ENCODE measurements at places on chromosomes 11 and 22.

DNA sequence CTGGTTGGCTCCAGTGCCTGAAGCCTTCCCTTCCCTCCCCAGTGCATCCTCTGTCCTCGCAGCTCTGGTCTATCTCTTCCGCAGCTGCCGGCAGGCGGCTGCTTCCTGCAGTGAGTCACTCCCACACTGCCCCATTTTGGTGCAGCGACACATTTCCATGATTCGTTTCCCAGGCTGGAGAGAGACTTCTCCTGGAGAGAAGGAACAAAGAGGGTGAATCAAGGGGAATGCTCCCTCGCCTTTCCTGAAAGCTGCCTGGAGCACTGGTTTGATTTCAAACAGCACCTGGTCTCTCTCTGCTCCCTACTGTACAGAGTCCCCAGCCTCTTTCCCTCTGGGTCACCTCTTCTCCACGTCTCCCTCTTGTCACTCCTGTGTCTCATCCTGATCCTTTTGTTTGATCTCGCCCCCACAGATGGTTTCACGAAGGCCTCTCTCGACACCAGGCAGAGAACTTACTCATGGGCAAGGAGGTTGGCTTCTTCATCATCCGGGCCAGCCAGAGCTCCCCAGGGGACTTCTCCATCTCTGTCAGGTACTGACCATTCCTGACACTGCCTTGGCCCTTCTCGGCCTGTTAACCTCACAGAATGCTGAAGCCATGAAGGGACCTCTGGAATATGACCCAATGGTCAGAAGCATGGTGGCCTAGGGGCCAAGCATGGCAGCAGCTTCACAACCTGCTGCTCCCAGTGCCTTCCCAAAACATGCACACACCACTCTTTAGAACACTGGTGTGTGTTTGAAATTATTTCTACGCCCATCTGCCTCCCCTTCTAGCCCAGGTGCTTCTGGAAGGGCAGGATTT is at the start of gene TMA7B:
TSS of gene TMA7B (plus strand) at position 758 of the 808 bp plus-strand sequence. CDS start 3,978 bp downstream, outside the sequence.
- DNase-seq, result peak; percentile 32

GRCh38 chr11:131522851-131523250 is 152.4 kb downstream of the NTM start:
- no peak for DNase-seq

DNA sequence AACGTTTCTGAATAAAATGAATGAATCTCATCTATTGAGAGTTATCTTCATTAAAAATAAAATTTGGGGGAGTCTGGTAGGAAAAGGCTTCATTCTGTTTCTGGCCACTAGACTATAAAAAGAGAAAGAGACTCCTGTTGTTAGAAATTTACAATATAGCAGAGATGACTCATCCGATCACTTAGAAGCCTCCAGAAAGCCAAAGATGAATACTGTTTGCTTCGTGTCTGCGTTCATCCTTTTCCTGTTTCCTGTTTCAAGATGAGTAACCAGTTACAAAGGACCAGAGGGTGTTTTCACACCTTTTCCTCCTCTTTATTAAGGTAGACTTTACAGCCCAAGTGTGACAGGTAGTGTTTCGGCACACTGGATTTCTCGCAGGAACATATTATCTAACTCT is 1120.7 kb downstream of the LRRC4C start:
- no peak for DNase-seq

DNA sequence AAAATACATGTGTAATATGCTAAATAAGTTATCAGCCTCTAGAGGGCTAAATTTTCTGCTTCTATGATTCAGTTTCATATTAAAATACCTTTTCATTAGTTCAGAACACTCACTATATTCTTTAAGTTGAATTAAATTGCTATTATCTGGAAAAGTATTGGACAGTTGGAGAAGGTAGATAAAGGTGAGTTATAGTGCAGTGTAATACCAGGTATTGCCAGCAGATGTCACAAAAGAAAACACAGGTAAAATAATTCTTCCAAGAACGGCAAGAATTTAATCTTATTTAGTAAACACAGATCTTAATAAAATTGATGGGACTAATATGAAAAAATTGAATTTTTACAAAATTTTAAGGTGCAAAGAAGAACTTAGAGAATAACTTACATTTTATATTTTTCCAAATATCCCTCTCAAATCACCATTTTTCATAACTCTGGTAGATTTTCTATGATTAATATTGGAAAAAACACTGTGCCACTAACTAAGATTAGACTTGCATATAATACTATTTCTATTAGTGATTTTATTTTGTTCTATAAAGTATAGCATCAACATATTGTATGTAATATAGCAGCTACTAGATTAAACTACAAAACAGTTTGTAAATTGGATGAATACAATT is 1.7 kb upstream of the LRRC4C start:
- DNase-seq, result no peak

DNA sequence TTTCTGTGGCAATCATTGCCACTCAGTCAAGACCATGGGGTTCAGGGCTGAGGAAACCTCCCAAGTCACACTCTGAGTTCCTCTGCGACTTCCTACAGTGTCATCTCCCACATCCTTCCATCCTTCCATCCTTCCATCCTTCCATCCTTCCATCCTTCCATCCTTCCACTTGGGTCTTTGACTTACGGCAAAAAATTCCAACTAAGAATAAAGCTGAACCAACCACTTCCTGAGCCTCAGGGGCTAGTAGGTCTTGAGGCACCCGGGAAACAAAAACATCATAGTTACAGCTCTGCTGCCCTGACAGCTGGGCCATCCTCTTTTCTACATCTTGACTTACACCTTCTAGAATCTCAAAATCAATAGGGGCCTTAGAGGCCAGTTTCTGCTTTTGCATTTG is 32.1 kb downstream of the EHF start:
- no peak for DNase-seq

- DNase-seq, result no peak
Observed at GRCh38 chr11:131671320-131671719, 300.9 kb downstream of the NTM start.

DNA sequence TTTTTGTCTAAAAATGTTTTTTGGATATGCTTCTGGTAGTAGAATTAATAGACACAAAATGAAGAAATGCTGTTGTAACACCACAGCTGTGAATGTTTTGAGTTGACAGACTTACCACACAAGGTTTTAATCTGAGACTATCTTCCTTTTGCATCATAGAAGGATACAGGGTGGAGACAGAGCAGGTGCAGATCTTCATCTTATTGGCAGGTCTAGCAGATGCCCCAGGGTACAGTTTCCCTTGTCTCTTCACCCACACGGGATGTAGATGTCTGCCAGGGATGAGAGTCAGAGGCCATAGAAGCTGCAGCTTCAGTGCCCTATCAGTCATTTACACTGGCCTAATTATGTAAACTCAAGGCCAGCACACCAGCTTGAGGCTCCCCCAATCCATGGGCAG is 985 bp downstream of the OOSP3 start:
- DNase-seq, result no peak

- no peak for DNase-seq
Observed at GRCh38 chr11:44926036-44926435, 24.6 kb downstream of the TP53I11 start.

GRCh38 chr11:125743681-125744080 is 2.4 kb upstream of the PATE1 start:
- no peak for DNase-seq

GRCh38 chr11:16338393-16338792 is 18.0 kb downstream of the SOX6 start:
- no peak for DNase-seq

- DNase-seq, result no peak
Observed at GRCh38 chr22:32957200-32957803, 100.9 kb downstream of the SYN3 start.

DNA sequence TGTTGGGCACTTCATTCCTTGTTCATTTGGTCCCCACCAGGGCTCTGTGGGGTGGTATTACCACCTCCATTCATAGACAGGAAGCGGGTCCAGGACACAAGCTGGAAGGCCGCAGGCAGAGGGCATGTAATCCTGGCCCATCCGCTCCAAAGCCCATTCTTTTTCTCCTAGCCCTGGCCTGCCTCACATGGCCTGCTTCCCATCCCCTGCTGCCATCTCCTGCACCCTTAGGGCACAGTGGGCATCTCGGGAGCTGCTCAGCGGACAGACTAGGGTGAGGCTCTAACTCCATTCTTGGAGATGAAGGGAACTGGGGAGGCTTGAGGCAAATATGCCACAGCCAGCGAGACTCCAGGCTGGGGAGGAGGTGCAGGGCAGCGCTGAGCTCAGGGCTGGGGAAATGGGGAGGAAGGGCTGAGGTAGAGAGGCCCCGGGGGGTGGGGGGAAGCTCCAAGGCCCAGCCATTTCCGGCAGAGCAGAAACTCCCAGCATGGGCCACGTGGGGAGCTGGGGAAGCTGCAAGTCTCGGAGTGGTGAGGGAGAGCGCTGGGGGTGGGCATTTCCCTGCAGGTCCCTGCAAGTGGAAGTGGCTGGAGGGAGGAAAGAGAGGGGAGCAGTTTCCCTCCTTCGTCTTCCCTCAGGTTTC is 14.3 kb upstream of the BCL9L start:
- DNase-seq, result peak; percentile 21

GRCh38 chr22:43828725-43828997 is 16.6 kb upstream of the EFCAB6 start:
- no peak for DNase-seq

DNA sequence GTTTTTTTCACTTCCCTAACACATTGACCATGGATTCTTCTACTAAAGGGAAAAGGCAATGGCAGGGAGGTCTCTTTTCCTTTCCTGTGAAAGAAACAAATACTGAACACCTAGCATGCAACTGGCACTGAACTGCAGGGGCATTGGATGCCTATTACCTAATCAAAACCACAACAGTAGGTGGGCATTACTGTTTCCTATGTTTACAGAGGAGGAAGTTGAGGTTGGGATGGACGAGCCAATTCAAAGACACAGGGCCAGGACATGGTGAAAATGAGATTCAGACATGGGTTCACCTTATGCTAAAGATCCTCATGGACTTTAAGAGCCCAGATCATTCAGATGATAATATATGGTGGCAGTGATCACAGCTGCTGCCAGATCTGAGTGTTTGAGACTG is 407.0 kb downstream of the MIAT start:
- no peak for DNase-seq

DNA sequence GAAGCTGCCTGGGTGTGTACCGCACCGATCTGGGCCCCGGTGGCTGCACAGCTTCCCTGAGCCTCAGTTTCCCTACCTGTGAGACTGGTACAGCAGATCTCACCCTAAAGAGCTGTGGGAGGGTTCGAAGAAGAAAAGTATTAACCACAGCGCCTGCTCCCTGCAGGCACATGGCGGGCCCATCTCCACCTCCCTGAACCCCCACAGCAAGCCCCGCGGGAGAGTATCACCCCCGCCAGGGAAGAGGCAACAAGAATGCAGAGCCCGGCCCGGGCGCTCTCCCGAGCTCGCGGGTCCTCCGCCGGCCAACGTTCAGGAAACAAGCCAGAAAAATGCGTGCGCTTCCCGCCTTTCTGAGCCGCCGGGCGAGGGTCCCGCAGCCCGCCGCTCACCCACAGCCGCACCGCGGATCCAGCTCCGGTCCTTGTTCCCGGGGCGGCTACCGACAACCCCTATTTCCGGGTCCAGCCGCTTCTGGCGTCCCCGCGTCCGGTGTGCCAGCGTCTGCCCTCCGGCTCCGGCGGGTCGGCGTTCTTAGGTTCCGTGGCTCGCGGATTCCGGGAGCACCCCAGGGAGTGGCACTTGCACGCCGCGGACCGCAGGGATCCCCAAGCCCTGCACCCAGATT is at the start of gene TOP3B:
TSS of gene TOP3B (minus strand) at position 450 of the 628 bp plus-strand sequence. CDS start 7,078 bp downstream, outside the sequence.
- peak; percentile 80 for DNase-seq

GRCh38 chr11:17230867-17231851 is 23.4 kb upstream of the PIK3C2A start:
- peak; percentile 32 for DNase-seq

DNA sequence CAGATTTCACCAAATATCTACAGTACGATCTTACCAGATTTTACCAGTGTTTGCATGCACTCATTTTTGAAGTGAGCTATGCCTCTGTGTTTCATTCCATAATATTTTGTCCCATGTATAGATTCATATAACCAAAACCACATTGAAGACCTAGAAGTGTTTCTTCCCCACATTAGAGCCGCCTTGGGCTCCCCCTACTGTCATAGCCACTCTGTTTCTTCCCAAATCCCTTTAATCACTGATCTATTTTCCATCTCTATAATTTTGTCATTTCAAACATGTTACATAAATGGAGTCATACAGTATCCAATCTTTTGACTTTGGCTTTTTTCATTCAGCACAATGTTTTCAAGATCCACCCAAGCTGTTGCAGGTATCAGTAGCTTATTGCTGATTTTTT is 12.7 kb downstream of the MRGPRX3 start:
- no peak for DNase-seq

DNA sequence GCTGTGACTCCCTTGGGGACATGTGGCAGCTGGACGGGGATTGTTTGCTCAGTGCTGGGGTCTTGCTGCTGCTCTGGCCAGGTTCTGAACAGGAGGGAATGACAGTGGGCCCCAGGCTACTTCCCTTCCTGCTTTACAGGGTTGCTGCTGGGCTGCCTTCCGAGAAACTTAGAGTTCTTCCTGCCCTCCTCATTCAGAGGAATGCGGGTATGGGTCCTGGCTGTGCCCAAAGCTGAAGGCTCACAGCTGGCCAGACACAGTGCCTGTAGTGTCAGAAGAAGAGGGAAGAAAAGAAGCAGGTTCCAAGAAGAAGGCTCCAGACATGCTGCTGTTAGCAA is 108.3 kb upstream of the PARVA start:
- DNase-seq, result no peak

GRCh38 chr22:45692549-45692948 is 20.9 kb downstream of the ATXN10 start:
- no peak for DNase-seq

DNA sequence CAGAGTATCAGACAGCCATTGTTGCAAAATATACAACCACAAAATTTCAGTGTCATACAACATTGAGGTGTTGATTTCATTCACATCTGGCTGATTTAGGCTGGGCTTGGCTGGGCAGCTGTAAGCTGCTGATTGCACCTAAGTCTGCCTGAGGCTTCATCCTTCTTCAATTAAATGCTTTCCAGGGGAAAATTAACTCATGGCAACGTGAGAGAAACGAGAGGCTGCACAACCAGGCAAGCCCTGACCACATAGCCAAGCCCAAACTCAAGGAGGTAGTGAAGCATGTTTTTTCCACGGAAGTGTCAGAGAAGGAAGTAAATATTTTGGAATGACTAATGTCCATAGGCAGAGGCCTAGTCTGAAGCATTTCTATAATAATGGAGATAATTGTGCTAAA is 273.8 kb upstream of the ZC3H12C start:
- no peak for DNase-seq

- DNase-seq, result no peak
Observed at GRCh38 chr22:18146389-18146753, 3.6 kb upstream of the USP18 start.

DNA sequence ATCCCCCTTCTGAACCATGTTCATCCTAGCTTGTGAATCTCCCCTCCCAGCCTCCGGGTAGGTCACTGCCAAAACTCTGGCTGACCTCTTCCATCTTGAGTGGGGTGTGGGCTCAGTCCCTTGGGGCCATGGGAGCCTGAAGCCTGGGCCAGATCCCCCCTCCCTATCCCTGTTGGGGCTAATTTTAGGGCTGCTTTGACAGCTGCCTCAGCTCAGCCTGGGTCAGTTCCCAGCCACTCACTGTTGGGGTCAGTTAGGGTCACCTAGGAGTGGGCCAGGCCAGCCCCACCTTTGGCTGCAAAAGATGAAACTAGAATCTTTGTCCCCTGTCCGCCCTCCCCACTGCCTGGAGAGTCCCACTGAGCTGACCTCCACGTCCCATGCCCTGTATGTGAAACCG is 29.8 kb upstream of the P2RY2 start:
- no peak for DNase-seq
